Stimulated activated CD4-positive, alpha-beta T cell treated with anti-CD3 and anti-CD28 coated beads, TNF-alpha, amount 100 ng/mL, for 48 hours (primary cell): ENCODE measurements at places on chromosomes 1 and 21.

DNA sequence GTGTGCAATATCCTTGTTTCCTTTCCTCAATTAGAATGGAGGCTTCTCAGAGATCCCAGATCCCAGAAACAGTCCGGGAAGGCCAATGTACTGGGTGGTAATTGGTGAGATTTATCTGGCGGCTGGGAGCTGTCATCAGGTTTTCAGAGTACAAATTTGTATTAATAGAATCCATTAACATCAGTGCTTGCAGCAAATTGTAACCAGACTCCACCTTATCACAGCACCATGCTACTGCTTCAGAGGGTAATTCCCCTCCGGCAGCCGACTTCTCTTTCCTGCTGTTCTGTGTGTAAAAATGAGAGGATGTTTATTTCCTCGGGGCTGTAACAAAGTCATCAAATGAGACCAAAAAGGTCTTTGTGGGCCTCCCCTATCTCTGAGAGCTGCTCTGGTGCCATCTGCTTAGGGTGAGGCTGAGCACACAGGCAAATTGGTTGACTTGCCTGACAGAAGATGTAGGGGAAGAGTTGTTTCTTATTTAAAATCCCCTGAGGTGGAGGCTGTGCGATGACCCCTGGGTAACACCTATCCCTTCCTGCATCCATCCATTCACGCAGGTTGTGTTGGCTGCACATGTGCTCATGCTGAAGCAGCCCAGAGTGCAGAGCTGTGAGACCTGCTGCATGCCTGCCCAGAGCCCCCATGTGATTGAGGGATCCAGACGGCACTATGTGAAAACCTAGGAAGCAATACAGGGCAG, 19.2 kb downstream of the NFASC start:
- no peak for DNase-seq

DNA sequence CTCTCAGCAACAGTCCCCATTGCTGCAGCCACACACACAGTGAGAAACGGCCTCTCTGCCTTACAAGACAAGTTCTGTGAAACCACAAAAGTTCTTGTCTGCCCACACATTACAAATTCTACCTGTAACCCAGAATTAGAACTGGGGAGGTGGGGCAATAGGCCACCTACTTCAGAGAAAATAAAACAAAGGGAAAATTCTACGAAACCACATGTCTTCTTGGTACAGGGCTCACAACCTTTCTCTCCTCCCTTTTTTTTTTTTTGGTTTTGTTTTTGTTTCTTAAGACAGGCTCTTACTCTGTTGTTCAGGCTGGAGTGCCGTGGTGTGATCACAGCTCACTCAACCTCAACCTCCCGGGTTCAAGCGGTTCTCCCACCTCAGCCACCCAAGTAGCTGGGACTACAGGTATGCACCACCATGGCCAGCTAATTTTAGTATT, 30.2 kb downstream of the LPAR3 start:
- DNase-seq: no peak

DNA sequence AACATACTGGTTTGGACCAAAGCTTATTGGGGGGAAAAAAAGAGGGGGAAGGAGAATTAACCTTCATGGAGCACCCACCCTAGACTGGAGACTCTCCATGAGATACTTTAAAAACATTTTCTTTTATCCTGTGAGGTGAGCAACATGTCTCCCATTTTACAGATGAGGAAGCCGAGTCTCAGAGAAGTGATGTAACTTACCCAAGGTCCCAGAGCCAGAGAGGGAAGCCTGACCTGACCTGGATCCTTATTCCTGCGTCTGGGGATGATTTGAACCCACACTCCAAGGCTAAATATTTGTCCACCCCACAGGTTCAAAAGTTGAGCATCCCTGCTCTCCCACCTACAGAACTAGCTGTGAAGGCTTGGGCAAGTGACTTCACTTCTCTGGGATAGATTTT, 137.9 kb upstream of the JUN start:
- DNase-seq: no peak

- no peak for DNase-seq
Measured at GRCh38 chr1:103171041-103171590, 62.8 kb upstream of the COL11A1 start.

DNA sequence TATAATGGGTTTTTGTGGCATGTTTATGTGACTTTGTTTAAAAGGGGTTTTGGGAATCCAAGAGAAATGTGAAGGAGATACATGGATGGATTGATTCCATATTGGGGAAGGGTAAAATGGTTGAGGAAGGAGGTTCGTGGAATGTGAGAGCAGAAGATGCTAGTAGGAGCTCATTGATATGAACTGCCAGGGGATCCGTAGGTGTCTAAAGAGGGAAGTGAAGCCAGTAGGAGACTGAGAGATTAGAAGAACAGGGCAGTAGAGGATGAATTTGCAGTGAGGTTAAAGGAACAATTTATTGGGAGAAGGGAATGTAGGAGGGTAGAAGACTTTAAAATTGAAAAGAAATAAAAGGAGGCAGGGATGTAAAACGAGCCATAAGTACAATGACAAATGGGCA, 252.6 kb downstream of the GPR52 start:
- DNase-seq: no peak

DNA sequence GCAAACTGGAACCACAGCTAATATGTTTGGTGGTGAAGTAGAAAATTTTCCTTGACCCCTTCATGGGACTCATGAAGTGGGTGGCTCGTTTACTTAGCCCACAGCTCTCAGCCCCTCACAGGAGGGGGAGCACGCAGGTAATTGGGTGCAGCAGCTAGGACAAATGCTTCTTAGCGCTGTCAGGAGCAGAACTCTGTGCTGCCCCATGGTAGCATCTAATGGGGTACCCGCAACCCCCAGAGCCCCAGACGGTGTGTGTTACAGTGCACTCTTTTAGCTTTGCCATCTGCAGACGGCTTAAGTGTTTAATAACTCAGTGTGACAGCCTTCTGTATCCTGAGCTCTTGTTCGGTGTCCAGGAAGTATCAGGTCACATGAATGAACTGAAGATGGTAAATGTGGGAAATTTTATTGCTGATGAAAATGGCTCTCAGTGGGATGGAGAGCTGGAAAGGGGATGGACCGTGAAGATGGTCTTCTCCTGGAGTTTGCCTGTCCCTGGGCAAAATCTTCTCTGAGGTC, 189.6 kb upstream of the ZRANB2 start:
- DNase-seq: no peak

DNA sequence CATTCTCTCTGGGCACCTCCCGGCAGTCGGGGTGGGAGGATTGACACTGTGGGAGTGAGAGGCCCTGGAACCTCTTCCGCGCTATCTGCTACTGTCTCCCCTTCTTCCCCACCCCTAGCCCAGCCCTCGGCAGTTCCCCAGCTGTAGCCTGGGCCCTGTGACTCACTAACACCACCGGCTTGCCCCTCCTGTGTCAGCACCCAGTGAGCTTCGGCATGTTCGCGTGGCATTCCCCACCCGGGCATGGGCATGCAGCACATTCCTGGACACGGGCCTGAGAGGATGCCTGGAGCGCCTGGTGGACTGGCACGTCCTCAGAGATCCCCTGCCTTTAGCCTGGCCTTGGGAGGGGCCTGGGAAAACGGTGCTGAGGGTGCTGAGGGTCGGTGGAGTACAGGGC, 1.3 kb downstream of the CDK18 start:
- no peak for DNase-seq

DNA sequence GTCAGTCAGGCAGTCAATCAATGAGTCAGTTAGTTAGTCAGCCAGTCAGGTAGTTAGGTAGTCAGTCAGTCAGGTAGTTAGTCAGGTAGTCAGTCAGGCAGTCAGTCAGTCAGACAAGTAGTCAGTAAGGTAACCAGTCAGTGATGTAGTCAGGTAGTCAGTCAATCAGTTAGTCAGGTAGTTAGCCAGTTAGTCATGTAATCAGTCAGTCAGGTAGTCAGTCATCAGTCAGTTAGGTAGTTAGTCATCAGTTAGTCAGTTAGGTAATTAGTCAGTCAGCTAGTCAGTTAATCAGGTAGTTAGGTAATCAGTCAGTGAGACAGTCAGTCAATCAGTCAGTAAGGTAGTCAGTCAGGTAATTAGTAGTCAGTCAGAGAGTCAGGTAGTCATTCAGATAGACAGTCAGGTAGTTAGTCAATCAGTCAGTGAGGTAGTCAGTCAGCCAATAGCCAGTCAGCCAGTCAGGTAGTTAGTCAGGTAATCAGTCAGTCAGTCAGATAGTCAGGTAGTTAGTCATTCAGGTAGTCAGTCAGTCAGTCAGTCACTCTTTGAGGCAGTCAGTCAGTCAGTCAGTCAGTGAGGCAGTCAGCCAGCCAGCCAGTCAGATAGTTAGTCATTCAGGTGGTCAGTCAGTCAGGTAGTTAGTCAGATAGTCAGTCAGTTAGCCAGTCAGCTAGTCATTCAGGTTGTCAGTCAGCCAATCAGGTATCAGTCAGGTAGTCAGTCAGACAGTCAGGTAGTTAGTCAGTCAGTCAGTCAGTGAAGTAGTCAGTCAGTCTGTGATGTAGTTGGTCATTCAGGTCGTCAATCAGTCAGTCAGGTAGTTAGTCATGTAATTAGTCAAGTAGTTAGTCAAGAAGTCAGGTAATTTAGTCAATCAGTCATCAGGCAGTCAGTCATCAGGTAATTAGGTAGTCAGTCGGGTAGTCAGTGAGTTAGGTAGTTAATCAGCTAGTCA, 15.3 kb downstream of the KRTAP10-1 start:
- DNase-seq: no peak

GRCh38 chr1:205274041-205274691, 46.4 kb downstream of the TMCC2 start:
- no peak for DNase-seq

DNA sequence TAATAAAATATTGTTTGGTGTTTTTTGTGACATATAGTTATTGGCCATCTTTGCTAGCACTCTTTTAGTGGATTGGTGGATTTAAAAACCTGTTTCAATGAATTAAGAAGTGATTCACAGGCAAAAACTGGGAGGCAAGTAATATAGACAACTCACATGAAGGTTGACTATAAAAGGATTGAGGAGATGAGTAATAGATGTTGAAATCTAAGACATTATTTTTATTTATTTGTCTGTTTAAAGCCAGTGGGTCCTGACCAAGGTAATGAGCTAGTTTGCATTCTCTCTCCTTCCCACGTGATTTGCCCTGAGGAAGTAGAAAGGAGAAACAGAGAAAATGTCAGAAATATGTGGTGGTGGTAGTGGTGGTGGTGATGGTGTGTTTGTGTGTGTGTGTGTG, 351.5 kb upstream of the ZP4 start:
- no peak for DNase-seq

DNA sequence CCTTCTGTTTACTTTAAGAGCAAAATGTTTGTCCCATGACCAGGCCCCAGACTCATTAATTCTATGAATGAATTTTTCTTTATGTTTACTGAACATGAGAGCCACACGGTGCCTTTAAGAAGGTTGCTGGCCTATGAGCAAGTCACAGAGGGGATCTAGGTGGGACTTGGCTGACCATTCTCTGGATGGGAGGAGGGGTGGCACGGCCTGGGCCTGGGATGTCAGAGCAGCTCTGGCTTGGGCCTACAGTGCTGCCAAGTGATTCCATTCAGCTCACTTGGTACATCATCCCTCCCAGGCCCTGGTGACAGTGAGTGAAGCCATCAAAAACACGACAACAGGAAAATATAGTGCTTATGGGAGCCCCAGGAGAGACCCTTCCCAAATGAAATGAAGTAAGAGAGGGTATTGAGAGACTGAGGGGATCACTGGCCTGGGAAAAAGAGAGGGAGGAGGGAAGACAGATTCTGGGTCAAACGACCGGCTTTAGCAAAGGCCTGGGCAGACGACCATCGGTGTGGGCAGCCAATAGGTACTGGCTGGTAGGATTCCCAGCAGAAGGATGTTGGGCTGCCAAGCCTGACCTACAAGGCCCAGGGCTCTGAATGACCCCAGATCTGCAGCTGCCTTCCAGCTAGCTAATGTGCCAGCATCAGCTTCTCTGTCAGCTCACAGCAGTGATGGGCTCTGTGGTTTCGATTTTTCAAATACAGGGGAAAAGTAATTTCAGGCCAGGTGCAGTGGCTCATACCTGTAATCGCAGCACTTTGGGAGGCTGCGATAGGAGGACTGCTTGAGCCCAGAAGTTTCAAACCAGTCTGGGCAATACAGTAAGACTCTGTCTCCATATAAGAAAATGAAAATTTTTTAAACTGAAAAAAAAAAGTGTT, 3.3 kb downstream of the TMEM53 start:
- no peak for DNase-seq

GRCh38 chr1:22157359-22157966, 14.6 kb upstream of the WNT4 start:
- no peak for DNase-seq

GRCh38 chr1:208318150-208318734, 74.1 kb upstream of the PLXNA2 start:
- DNase-seq: no peak

DNA sequence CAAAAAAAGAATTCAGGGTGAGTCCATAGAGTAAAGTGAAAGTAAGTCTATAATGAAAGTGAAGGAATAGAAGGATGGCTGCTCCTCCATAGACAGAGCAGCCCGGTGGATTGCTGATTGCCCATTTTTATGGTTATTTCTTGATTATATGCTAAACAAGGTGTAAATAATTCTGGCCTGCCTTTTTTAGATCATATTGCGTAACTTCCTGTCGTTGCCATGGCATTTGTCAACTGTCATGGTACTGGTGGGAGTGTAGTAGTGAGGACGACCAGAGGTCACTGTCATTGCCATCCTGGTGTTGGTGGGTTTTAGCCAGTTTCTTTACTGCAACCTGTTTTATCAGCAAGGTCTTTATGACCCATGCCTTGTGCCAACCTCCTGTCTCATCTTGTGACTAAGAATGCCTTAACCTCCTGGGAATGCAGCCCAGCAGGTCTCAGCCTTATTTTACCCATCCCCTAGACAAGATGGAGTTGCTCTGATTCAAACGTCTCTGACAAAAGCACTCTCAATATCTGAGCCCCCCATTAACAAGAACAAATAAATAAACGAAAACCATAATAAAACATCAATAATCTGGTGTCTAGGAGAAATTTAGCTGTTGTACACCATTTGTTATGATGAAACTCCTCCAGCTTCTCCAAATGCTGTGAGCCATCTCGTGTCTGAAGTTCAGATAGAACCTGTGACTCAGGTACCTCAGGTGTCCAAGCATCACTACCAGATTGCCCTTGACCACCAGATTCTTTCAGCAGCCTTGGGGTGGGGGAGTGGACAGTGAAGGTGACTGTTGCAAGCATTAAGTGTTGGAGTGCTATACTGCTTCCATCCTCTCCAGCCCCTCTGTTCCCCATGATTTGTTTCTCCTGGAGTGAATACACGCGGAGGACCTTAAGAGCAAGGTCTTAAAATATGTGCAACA, 36.0 kb downstream of the EBNA1BP2 start:
- no peak for DNase-seq

GRCh38 chr1:205811660-205812059, 1.3 kb downstream of the SLC41A1 start:
- no peak for DNase-seq

GRCh38 chr1:220221670-220222069, 50.6 kb downstream of the RAB3GAP2 start:
- no peak for DNase-seq
